ENCODE measurements at places on chromosomes 4 and X. TPM values are rescaled to one million over a fixed set of nuclear protein-coding genes. Genes with fewer than 3 reads are reported as not detected.

Gene COL4A5
- polyA plus RNA-seq = 4.9 TPM

Gene TCEAL9
- polyA plus RNA-seq = 198 TPM

Gene CFAP47
- not detected for polyA plus RNA-seq

Gene CFI
- 18.2 TPM for polyA plus RNA-seq

Gene POU3F4
- not detected for polyA plus RNA-seq

Gene S100G
- polyA plus RNA-seq = not detected

Gene WNK3
- 0.14 TPM for polyA plus RNA-seq

DNA sequence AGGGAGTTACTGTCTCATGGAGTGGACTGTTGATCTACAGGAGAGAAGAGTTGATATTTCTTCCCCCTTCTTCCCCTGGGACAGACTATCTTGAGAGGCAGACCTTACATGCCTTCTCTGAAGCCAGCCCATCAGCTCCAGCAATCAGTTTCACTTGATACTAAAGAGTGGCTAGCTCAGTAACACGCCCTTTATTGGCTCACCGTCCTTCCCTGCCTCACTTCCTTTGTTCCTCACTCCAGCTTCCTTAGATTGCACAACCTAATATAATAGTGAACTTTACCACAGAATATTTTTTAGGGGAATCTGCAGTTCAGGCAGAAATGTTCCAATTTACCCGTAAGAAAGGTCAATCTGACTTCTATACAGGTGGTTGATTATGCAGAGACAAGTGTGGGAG lies 128.1 kb upstream of the NDP start:
- DNase-seq = no peak

- no peak for DNase-seq
These were observed 250.7 kb downstream of the ARAP2 start for GRCh38 chr4:35993606-35994005.

DNA sequence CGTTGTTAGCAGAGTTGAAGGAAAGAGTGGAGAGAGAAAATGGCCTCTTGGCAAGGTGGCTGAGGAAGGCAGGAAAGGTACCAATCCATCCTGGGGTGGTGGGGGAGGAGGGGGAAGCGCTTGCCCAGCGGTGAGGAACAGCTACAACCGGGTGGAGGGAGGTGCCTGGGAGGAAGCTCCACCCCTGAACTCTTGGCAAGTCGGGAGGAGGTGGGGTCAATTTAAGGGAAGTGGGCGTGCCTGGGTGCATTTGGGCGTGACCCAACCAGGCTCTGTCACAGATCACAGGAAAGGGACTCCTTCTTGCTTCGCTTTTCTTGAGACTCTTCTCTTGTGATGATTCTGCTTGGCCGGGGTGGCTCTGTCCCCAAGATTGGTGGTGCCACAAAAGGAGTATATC lies 41.7 kb downstream of the BCORL1 start:
- peak; percentile 13 for DNase-seq

GRCh38 chr4:48420144-48420543 lies 63.0 kb upstream of the SLC10A4 start:
- DNase-seq = no peak

- peak; percentile 48 for DNase-seq
These were observed 161.9 kb upstream of the GPRIN3 start for GRCh38 chr4:89469516-89469915.

- DNase-seq = no peak
These were observed 53.5 kb upstream of the PRSS48 start for GRCh38 chr4:151223465-151223864.

- DNase-seq = no peak
These were observed 85.1 kb downstream of the CFAP299 start for GRCh38 chr4:80420638-80421037.

DNA sequence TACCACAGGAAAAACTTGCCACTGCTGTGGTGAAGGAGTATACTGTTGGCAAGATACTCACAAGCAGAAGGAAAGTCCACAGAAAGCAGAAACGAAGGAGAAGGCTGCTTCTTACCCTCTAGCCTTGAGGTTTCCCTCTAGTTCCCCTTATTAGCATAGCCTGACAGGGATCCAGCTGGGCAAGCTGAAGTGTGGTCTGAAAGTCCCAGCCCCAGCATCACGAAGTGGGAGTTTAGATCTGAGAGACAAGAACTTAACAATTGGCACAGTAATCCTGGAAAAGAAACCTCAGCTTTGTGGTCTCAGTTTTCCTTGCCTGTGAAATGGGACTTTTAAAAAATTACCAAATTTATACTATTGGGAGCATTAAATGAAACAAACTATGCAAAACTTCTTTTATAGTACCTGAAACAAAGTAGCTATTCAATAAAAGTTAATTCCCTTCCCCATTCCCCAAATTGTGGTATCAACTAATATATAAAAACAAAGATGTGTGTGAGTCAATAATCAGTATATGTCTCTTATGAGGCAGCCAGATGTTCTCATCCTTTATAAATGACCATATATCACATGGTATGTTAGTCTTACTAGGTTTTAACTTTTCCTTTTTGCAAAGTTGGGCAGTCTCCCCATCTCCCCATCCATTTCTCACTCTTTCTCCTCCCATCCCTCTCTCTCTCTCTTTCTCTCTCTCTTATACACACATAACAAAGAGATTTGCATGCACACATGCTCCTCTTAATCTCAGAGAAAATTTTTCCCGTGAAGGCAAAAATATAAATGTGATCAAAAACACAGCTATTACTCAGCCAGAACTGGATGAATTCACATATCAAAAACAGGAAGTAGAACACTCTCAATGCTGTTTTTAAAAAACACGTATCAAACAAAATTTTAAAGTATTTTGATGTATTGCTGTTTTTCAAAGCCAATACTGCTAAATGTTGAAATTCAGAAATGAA lies 57.8 kb downstream of the SCFD2 start:
- DNase-seq = peak; percentile 9

- DNase-seq = no peak
These were observed 198.8 kb downstream of the STIM2 start for GRCh38 chr4:27059446-27059845.

GRCh38 chrX:48972220-48973164 lies 848 bp upstream of the KCND1 start:
- DNase-seq = peak; percentile 57

DNA sequence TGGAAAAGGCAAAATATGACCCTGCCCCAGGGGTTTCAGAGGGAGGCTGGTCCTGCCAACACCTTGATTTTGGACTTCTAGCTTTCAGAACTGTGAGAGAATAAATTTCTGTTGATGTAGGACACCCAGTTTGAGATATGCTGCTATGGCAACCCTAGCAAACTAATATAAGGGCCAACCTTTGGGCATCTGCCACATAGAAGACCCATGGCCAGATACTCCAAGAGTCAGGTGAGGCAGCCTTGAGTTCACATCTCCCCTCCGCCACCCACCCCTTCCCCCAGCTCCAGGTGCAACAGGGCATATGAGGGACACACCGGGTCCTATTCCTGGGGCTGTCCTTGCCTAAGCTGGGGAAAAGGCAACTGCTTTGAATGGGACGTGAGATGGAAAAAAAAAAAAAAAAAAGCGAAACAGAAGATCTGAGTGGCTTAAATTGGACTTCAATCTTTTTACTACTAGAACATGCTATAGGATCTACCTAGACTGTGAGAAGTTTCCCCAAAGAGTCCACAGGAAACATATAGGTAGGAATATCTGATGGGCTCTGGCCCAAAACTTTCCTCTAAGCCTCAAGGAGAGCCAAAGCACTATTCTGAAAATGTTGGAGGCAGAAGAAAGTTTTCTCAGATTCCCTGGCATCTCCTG lies 56.5 kb upstream of the PROM1 start:
- DNase-seq = no peak

DNA sequence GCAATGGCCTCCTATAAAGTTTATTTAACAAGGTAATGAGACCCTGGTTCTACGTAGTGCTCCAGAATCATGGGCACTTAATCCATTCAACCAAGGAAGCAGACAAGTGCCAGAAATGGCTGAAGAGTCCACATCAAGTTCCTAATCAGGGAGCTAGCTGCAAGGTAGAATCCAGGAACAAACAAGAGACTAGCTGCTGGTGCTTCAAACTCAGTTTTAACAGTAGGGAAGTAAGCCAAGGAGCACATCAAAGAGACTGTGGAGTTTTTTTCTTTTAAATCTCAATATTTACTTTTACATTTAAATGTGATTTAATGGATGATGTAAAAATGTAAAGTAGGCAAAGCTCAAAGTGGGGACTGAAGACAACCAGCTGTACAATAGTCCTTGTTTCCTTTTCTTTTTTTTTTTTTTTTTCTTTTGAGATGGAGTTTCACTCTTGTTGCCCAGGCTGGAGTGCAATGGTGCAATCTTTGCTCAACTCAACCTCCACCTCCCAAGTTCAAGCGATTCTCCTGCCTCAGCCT lies 630.4 kb downstream of the CCSER1 start:
- DNase-seq = peak; percentile 9

DNA sequence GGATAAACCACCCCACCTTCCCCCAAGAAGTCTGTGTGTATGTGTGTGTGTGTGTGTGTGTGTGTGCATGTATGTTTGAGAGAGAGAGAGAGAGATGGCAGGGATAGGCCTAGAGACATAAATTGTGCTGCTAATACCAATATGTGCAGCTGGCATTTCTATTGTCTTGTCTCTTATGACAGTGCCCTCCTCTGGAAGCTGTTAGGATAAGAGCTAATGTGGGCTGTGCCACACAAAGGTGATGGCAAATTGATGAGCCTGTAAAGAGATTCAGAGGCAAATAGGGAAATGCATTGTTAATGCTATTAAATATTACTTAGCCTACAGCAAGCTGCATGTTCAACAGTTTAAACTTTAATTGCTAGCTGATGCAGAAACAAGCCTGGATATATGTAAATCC lies 332.0 kb downstream of the NKX6-1 start:
- DNase-seq = no peak

DNA sequence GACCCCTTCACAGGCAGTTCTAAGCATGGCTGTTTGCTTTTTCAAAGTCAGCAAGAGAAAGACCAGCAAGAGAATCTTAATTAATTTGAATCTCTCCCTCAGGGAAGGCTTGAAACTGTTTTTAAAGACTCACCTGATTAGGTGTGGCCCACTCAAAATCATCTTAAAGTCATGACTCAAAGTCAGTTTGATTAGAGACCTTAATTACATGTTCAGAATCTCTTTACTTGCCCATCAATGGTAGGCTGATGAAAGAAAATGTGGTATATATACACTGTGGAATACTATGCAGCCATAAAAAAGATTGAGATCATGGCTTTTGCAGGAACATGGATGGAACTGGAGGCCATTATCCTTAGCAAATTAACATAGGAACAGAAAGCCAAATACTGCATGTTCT lies 247.5 kb upstream of the PRKX start:
- no peak for DNase-seq

- DNase-seq = no peak
These were observed 13.8 kb upstream of the CYP2U1 start for GRCh38 chr4:107917500-107917899.

DNA sequence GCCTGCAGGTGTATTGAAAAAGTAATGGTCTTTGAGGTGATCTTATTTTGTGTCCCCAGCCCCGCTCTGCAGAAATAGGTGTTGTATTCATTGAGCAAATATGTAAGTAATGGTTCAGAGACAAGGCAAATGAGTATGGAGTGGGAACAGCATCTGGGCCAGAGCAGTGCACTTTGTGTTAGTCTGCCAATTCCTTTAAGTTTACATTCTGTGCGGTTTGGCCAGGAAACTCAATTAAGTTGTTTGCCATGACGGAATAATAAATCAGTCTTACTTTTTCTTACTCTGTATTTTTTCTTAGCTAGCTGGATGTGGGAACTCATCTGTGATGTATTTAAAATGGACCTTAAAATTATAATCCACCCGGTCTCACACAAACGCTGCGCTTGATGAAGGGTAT lies 12.6 kb downstream of the DCLK2 start:
- DNase-seq = peak; percentile 91

DNA sequence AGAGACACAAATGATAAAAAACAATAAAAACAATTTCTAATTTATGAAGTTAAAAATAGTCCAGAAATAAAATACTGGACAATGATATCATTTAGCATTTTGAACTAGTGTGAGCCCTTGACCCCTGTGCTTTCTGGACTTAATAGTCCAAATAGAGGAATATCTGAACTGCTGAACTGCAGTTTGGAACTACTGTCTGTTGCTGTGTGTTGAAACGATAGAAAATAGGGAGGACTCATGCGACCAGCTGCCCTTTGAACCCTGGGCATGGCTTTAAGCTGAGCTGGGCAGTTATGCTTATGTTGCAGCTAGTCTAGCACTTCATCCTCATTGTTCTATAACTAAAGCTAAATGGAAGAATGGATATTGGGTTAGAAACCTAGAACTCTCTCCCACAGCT lies 99.5 kb downstream of the FMR1NB start:
- DNase-seq = no peak

DNA sequence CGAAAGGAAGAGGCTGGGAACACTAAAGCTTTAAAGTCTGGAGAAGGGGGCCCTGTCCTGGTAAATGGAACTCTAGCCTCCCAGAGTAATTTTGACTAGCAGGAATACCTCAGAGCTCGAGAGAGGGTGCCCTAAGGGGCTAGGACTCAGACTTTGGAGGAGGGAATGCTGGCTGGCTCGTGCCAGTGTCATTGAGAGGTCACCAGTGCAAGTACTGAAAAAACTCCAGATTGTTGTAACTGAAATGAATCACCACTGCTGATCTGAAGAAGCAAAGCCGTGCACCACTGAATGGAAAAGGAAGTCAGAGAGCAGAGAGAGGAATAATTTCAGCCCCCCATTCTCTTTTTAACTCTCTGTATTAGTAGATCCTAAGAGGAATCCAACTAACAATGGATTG lies 690.2 kb downstream of the FAT4 start:
- DNase-seq = peak; percentile 35

DNA sequence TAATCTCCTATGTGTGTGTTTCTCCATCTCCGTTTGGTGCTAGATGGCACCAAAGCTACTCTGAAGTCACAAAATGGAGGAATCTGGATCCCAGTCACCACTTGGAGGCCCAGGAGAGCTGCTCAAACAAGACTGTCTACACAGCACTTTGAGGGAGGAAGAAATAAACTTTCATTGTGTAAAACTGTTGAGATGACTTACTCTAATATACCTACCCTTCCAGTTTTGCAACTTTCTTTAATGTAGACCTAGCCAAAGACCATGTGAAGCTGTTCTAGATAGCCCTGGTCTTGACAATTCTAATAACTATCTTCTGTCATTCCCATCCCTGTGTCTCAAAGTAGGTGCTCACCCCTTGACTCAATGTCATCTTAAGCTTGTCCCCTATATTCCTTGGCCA lies 52.8 kb upstream of the TAB3 start:
- DNase-seq = no peak

DNA sequence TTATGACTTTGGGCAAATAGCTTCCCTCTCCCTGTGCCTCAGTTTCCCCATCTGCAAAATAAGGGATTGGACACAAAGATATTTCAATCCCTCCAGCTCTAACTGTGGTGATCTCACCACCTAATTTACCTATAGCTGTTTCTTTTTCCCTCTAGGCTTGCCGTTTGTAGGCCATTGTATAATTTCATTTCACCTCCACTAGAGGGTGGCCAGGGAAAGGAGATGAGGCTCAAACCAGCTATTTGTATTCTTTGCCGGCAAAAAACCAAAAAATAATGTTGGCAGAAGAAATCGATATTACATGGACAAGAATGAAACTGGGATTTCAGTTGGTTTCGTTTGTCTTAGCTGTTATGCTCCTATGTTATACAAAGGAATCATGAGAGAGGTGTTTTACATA lies 36.1 kb upstream of the DOCK11 start:
- DNase-seq = peak; percentile 66

GRCh38 chrX:68934922-68935321 lies 106.1 kb downstream of the EFNB1 start:
- DNase-seq = no peak

- no peak for DNase-seq
These were observed 25.7 kb upstream of the CSF2RA start for GRCh38 chrX:1242891-1243402.

Measured in fibroblast of lung (primary cell).